ENCODE measurements at places on chromosomes 4 and X. TPM values are rescaled to one million over a fixed set of nuclear protein-coding genes. Genes with fewer than 3 reads are reported as not detected.

Gene DUSP21
- not detected for total RNA-seq

Gene CT45A10
- not detected for total RNA-seq

Gene ATRX
- 77.0 TPM for total RNA-seq

DNA sequence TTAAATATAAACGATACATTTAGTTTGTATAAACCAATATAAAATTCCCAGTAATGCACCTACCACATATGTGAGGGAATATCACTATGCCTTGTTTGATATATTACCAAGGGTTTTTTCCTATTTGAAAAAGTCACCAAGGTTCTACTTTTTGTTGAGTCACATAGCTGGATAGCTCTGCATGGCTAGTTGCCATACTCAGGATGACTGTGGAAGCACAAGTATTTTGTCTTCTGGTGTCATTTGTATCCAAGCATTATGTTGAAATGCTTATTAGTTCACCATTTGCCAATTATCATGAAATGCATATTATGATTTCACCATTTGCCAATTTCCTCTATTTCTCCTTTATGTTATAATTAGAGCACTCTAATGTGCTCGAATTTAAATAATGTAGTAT, 162.7 kb upstream of the TTC29 start:
- H3K36me3 ChIP-seq: no peaks in the 10 kb centered on the region
- H3K27me3 ChIP-seq: peaks cover 30% of the 10 kb centered on the region
- DNase-seq: no peak
- H3K27ac ChIP-seq: no peak overlapping the region

DNA sequence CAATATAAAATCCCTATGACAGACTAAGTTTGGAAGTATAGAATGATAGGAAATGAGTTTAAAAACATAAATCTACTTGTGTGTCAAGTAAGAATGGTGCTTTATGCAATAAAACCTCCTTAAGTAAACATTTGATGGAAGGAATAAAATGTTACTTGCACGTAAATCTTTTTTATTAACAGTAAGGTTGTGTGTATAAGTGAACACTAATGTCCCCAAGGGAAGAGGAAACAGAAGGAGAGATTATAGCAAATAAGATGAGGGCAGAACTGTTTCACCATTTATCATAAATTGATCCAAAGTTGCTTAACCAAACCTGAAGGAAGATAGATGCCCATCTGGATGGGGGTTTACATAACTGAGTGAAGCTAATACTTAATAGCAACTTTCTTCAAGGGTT, 86.8 kb downstream of the FRMPD4 start:
- no peaks in the 10 kb centered on the region for H3K4me1 ChIP-seq
- H3K36me3 ChIP-seq: no peaks in the 10 kb centered on the region
- H3K27ac ChIP-seq: no peak overlapping the region
- no peak for DNase-seq

- peaks cover 12% of the 10 kb centered on the region for H3K36me3 ChIP-seq
- H3K27ac ChIP-seq: no peak overlapping the region
- DNase-seq: no peak
Observed at GRCh38 chr4:99190336-99190735, 28.7 kb downstream of the ADH6 start.

DNA sequence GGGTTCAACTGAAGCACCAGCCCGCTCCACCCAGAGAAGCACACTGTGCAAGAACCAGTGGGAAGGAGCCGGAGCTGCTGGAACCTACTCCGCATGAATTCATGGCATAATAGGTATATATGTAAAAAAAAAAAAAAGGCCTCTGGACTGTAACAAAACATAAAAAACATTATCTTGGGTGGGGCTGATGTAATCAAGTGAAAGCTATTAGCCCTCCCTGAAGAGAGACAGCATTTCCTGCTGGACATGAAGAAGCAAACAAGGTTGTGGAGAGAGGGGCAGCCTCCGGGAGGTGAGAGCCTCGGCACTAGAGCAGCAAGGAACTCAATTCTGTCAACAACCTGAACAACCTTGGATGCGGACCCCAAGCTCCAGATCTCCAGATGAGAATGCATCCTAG, 50.7 kb downstream of the PLAC1 start:
- peaks cover 14% of the 10 kb centered on the region for H3K4me1 ChIP-seq
- peaks cover 6% of the 10 kb centered on the region for H3K36me3 ChIP-seq
- no peak overlapping the region for H3K27ac ChIP-seq
- no peak for DNase-seq
- H3K27me3 ChIP-seq: peaks cover 68% of the 10 kb centered on the region

DNA sequence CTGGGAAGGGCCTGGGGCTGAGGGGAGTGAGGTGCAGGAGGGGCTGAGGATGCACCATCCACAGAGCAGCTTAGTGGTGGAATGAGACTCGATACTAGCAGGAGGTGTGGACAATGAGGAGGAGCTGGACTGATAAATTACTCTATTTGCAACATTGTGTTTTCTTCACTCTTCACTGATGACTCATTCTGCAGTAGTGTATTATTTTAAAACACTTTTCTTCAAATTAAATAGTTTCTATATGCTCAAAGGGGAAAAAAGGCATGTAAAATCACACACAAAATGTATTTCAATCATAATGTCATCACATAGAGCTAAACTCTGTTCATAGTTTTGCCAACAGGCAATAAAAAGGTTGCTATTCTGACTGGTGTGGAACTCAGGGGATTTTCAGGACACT, 467.0 kb upstream of the CTSO start:
- peak overlapping the region; percentile 24 for H3K27ac ChIP-seq
- no peaks in the 10 kb centered on the region for H3K4me1 ChIP-seq
- no peak for DNase-seq
- H3K4me3 ChIP-seq: no peak overlapping the region

- no peaks in the 10 kb centered on the region for H3K36me3 ChIP-seq
- DNase-seq: no peak
- no peaks in the 10 kb centered on the region for H3K4me1 ChIP-seq
- H3K27ac ChIP-seq: no peak overlapping the region
- no peak overlapping the region for H3K4me3 ChIP-seq
- H3K27me3 ChIP-seq: no peaks in the 10 kb centered on the region
Observed at GRCh38 chr4:184991860-184992259, 26.4 kb upstream of the HELT start.

DNA sequence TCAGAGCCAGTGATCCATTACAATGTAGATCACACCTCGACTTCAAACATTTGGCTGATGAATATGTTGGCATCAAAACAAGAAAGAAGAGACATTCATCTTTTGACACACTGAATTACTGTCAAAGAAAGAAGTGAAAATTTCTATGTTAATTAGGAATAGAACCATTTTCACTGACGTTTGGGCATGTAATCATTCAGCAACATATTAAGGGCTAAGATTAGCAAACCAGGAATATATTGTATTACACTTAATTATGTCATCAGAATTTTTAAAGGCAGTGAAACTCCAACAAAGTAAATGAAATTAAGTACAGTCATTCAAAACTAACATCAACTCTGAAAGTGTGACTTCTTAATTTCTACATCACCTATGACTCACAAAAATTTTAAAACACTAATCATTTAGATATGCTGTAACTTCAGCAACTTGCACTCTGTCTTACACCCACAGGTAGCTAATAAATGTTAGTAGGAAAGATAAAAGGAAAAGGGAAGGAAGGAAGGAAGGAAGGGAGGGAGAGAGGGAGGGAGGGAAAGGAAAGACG, 1.4 kb upstream of the SMR3A start:
- no peak for DNase-seq
- H3K27me3 ChIP-seq: no peaks in the 10 kb centered on the region
- H3K36me3 ChIP-seq: no peaks in the 10 kb centered on the region

- no peak overlapping the region for H3K27ac ChIP-seq
- peaks cover 24% of the 10 kb centered on the region for H3K27me3 ChIP-seq
- no peak for DNase-seq
- no peak overlapping the region for H3K4me3 ChIP-seq
- no peaks in the 10 kb centered on the region for H3K36me3 ChIP-seq
Observed at GRCh38 chrX:20712811-20713210, 446.1 kb upstream of the RPS6KA3 start.

GRCh38 chr4:101730291-101731117, 60.0 kb upstream of the BANK1 start:
- no peak overlapping the region for H3K4me3 ChIP-seq
- DNase-seq: peak; percentile 49
- H3K27me3 ChIP-seq: peaks cover 5% of the 10 kb centered on the region
- H3K36me3 ChIP-seq: no peaks in the 10 kb centered on the region
- peaks cover 7% of the 10 kb centered on the region for H3K4me1 ChIP-seq
- H3K27ac ChIP-seq: no peak overlapping the region

DNA sequence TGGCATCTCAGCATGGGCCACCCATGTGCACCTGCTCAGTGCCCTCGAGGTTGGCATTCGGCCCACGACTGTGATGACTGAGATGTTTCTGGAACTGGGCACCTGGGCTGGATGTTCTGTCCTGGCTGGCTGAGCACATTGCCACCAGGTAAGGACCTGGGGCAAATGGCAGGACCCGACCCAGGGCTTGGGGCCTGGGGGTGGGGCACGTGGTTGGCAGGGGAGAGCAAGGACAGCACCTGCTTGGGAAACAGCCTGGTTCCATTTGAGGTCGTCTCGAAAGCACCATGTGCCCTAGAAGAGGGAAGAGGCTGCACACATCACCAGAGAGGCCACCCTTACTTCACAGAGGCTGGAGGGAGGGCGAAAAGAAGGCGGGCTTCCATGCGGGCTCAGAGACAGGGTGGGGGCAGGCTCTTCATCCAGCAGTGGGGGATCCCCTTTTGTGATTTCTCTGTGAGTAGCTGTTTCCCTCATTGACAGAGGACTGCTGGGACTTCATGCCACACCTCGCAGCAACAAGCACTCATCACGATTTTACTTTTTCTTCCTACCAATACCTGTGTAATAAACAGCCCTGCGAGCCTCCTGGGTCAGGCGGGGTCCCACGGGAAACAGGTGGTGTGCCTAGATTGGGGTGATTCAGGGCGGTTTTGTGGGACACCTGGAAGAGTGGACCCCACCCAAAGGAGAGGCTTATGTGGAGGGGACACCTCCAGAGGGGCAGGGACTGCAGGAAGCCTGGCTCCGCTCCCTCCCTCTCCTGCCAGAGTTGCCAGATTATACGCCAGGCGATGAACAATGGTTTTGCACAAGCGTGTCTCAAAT, 12.0 kb downstream of the TMEM187 start:
- H3K4me1 ChIP-seq: peaks cover 46% of the 10 kb centered on the region
- H3K27ac ChIP-seq: peak overlapping the region; percentile 96
- DNase-seq: peak; percentile 53
- H3K4me3 ChIP-seq: peak overlapping the region; percentile 84

GRCh38 chrX:66399273-66399672, 235.2 kb downstream of the HEPH start:
- no peak for DNase-seq
- no peaks in the 10 kb centered on the region for H3K36me3 ChIP-seq
- H3K4me3 ChIP-seq: no peak overlapping the region
- no peaks in the 10 kb centered on the region for H3K4me1 ChIP-seq
- H3K27me3 ChIP-seq: peaks cover 21% of the 10 kb centered on the region

GRCh38 chr4:68466751-68467150, 19.5 kb downstream of the TMPRSS11E start:
- no peak for DNase-seq
- no peaks in the 10 kb centered on the region for H3K36me3 ChIP-seq
- no peak overlapping the region for H3K27ac ChIP-seq
- H3K27me3 ChIP-seq: no peaks in the 10 kb centered on the region
- H3K4me1 ChIP-seq: no peaks in the 10 kb centered on the region

DNA sequence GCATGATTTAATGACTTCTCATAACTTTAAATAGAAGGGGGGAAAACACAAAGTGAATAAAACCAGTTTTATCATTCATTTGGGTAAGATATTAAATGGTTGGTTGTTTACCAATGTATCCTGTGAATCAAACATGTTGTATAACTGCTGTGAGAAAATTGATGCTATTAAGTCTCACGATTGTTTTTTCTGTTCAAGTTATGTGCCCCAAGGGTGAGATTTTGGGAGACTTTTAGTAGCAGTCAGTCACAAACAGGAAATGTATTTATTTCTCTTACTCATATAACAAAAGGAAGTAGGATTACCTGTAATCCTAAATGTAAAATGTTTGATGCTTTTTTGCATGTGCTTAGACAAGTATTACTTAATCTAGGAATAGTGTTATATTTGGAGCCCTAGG, 39.2 kb downstream of the MTHFD2L start:
- no peak overlapping the region for H3K4me3 ChIP-seq
- no peak for DNase-seq
- H3K4me1 ChIP-seq: no peaks in the 10 kb centered on the region

- peak overlapping the region; percentile 25 for H3K4me3 ChIP-seq
- H3K27ac ChIP-seq: peak overlapping the region; percentile 51
- DNase-seq: peak; percentile 44
- peaks cover 32% of the 10 kb centered on the region for H3K4me1 ChIP-seq
- peaks cover 27% of the 10 kb centered on the region for H3K27me3 ChIP-seq
- peaks cover 1% of the 10 kb centered on the region for H3K36me3 ChIP-seq
Observed at GRCh38 chrX:20378233-20378920, 111.7 kb upstream of the RPS6KA3 start.

DNA sequence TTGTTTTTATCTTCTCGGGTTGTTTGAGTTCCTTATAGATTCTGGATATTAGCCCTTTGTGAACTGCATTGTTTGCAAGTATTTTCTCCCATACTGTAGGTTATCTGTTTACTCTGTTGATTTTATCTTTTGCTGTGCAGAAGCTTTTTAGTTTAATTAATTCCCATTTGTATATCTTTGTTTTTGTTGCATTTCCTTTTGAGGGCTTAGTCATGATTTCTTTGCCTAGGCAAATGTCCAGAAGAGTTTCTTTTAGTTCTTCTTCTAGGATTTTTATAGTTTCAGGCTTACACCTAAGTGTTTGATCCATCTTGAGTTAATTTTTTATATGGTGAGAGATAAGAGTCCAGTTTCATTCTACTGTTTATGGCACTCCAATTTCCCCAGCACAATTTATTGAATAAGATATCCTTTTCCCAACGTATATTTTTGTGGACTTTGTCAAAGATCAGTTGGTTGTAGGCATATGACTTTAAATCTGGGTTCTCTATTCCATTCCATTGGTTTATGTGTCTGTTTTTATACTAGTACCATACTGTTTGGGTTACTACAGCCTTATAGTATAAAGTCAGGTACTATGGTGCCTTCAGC, 54.3 kb downstream of the EGF start:
- peaks cover 15% of the 10 kb centered on the region for H3K4me1 ChIP-seq
- no peaks in the 10 kb centered on the region for H3K36me3 ChIP-seq
- no peak overlapping the region for H3K4me3 ChIP-seq
- no peak overlapping the region for H3K27ac ChIP-seq
- peaks cover 17% of the 10 kb centered on the region for H3K27me3 ChIP-seq
- no peak for DNase-seq

- DNase-seq: no peak
- H3K27ac ChIP-seq: no peak overlapping the region
- peaks cover 5% of the 10 kb centered on the region for H3K4me1 ChIP-seq
- no peaks in the 10 kb centered on the region for H3K27me3 ChIP-seq
Observed at GRCh38 chr4:152894673-152895072, 41.5 kb upstream of the FHDC1 start.

- no peaks in the 10 kb centered on the region for H3K36me3 ChIP-seq
- H3K27me3 ChIP-seq: peaks cover 53% of the 10 kb centered on the region
- H3K27ac ChIP-seq: no peak overlapping the region
- no peak overlapping the region for H3K4me3 ChIP-seq
- no peak for DNase-seq
- no peaks in the 10 kb centered on the region for H3K4me1 ChIP-seq
Observed at GRCh38 chrX:111265486-111265885, 4.8 kb downstream of the CAPN6 start.

GRCh38 chr4:133147921-133148689, 989 bp upstream of the PCDH10 start:
- H3K4me1 ChIP-seq: peaks cover 28% of the 10 kb centered on the region
- H3K27ac ChIP-seq: peak overlapping the region; percentile 16
- peak overlapping the region; percentile 86 for H3K4me3 ChIP-seq
- peaks cover 65% of the 10 kb centered on the region for H3K27me3 ChIP-seq
- no peak for DNase-seq
